HL-60 (cell line): ENCODE measurements at places on chromosomes 5 and 9.

DNA sequence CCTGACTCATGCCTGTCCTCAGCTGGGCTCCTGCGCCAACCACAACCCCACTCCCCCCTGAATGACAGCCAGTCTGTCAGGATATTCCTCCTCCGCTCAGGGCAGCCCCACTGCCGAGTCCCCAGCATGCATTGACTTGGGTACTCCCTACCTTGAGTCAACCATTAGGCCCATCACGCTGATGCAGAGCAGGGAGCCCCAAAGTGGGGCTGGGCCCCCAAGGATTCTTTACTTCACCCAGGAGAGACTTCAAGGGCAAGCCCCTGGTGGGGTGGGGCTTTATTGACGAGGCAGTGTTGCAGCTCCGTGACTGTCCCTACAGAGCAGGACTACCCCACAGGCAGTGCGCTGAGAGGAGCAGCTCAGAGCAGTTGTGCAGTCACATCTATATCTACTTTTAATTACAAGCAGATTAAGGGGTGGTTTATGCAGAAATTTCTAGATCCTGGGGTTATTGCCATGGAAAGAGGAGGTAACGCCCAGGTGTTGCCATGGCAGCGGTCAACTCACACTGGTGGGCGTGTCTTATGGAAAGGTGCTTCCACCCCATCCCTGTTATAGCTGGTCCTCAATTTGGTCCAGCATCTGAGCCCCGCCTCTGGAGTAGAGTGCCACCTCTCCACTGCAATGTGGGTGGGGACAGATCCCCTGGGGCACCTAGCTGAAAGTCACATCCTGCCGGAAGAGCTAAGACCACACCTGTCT is 32.1 kb upstream of the FCN1 start:
- DNase-seq = no peak

GRCh38 chr5:57302164-57302563 is 128.3 kb downstream of the GPBP1 start:
- DNase-seq = no peak

DNA sequence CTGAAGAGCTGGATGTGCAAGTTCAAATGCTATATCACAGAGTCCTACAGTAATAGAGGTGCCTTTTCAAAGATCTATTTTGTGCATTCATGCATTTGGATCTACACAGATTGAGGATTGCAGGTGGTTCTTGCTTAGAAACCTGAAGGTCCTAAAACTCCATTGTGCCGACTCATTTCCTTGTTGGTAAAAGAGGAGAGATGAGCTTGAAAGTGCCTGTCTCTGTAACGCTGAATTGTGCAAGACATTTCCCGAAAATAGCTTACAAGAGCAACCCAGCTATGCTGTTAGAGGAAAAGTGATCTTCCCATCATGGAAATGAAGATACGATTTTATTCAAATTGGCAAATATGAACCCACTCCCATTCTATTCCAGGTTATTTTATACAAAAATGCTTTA is 110.7 kb upstream of the CXCL14 start:
- no peak for DNase-seq

- no peak for DNase-seq
Measured at GRCh38 chr5:78560000-78560855, 88.3 kb downstream of the LHFPL2 start.

DNA sequence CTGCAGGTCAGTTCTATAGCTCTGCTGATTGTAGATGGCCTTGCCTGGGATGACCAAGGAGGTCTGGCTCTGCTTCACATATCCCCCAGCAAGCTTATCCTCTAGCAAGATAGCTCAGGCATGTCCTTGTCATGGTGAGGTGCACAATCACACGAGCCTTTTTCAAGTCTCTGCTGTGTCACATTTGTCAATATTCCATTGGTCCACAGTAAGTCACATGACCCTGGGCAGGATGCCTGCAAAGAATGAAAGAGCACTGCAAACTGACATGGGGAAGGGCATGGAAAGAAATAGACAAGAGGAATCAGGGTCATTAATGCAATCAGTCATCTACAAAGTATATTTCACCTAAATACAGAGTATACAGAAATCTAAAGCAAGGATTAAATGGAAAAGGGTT is 142.0 kb downstream of the RORB start:
- no peak for DNase-seq

- no peak for DNase-seq
Measured at GRCh38 chr5:174706997-174707572, 17.3 kb upstream of the MSX2 start.

DNA sequence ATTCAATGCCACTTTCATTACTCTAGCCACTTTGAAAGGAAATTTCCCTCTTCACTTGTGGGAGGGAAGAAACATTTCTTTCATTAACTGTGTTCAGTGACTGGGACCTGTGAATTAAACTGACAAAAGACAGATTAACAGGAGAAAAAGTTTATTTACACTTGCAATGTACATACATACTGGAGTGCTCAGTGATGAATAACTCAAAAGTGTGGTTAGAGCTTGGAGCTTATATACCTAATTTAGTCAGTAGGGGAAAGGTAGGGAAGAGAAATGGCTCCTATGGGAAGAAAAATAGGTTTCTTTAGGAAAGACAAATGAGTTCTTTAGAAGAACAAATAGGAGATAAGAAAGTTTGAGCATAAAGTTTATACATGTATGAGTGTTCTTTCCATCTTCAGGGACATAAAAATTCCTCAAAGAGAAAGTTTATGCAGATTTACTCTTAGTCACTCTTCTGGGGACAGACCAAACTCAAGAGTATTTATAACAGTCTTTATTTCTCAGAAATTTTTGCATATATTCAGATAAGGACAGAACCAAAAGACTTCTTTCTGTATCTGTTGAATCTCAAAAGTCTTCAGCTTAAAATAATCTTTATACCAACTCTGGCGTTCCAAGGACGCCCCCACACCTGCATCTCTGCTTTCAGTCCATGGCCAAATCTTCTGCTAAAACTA is 120.0 kb upstream of the RAI14 start:
- no peak for DNase-seq

GRCh38 chr5:111453747-111454146 is 58.6 kb downstream of the STARD4 start:
- DNase-seq = no peak

GRCh38 chr5:65338606-65339151 is 143.0 kb downstream of the ADAMTS6 start:
- no peak for DNase-seq

DNA sequence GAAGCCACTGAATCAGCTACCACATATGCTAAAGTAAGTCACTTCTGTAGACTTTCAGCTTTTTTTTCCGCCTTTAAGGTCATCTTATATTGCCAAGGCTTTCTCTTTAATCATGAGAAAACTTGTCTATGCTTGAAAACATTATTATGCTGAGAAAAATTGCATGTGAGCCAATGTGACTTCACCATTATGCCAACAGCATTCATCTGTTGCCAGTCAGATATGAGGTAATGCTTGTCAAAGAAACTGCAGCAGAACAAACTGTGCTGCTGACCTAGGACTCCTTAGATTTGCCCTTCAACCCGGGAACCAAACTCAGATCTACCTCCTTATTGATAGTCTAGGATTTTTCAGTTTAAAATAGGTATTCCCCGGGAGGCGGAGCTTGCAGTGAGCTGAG is 34.3 kb downstream of the SLC44A1 start:
- no peak for DNase-seq

DNA sequence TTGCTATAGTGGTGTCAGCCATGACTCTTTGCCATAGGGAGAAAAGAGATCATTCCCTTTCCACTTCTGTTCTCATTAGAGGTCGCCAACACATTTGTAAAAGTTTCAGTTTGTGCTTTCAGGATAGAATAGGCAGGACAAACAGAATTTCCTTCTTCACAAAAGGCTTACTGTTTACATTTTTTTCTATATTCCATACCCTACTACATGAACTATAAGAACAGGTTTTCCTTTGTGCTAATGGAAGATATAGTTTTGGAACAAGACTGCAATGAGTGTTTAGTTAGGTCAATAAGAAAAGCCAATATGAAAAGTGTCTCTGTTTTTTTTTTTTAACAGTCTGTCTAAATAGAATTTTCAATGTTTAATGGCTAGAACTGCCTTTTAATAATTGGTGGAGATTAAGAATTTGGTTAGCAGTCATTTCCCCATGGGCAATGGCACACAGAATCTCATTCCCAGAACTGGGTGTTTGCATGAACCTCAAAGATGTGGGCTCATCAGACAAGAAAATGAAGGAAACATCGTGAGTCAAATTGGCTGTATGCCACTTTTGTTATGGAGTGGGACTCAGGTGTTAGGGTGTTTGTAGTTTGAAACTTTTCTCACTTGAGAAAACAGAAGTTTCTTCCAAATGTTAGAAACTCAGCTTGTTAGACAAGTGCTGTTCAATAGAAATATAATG is 75.2 kb upstream of the PRLR start:
- DNase-seq = no peak

DNA sequence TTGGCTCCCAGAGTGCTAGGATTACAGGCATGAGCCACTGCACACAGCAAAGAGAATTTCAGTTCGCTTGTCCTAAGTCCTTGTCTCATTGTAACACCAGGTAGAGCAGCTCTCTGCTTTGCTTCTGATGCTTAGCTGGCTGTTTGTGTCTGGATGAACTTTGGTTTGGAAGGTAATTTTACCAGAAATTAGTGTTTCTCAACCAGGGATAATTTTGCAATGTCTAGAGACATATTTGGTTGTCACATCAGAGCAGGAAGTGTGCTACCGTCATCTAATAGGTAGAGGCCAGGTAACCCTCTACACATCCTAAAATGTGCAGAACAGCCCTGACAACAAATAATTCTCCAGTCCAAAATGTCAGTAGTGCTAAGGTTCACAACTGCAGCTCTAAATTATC is 108.8 kb downstream of the SNX18 start:
- no peak for DNase-seq

DNA sequence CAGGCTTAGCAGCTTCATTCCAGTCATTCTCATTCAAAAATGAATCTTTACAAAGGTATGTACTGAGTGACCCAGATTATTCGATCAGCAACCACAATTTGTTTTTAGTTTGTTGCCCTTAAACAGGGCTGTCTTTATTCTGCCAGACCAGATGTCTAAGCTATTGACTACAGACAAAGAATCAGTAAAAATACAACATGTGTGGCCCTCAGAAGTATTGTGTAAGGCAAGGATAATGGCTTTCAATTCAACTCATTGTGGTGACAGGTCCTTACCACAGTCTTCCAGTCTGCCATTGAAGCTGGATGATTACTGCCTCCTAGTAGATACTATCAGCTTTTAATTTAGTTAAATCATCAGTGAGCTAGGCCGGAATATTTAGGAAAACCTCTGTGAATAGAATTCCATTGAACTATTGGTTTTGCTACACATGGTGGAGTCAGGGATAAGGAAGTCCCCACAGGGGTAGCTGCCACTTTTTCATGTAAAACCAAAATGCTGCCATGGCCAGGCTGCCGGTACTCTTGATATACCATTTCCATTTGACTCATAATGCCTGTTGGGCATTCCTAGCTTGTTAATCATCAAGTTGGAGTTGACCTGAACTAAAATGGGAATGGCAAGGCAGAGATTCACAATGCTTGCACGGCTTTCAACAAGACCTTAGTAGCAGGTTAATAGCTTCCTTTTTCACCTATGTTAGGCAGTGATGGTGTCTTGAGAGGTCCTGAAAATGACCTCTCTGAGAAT is 175.6 kb downstream of the MEF2C start:
- no peak for DNase-seq

GRCh38 chr5:123647066-123647465 is 135.1 kb downstream of the CSNK1G3 start:
- DNase-seq = no peak
